ENCODE measurements at places on chromosomes 7 and 10.

- DNase-seq, result no peak
These were observed 1.6 kb downstream of the LRRD1 start for GRCh38 chr7:92177362-92177761.

DNA sequence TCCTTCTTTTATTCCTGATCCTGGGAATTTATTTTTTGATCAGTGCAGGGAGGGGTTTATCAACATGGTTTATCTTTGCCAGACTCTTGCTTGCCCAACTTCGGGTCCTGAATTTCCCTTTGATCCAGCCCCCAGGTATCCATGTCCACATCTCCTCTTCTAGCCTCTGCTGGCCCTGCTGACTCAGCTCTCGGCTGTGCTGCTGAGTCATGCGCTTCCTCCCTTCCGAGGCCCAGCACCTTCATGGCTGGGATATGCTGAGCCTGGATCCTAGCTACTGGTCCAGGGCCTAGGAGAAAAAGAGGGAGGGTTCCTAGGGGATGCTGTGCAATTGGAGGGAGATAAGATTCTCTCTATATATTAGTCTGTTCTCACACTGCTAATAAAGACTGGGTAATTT lies 380.7 kb upstream of the SHH start:
- DNase-seq, result no peak

DNA sequence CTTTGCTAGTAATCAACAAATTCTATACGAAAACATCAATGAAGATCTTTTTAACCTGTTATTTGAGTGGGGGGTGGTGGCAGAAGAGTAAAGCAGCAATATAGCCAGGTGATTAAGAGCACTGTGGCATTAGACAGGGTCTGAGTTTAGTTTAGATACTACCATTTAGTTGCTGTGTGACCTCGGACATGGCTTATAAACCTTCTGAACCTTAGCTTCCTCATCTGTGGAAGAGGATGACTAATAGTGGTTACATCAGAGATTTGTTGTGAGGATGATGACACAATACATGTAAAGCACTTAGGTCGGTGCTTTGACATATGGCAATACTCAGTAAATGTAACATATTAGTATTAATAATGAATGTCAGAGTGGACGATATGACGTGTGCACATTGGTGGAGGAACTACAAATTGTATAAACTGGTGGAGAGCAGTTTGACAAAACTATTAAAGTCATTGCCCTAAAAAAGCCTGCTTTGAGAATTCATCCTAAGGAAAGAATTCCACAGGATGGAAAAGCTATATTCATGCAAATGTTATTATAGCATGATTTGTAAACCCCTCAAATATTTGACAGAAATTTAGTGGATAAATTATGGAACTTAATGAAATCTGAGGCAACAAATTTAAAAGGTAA lies 24.3 kb downstream of the SPAG6 start:
- DNase-seq, result no peak

GRCh38 chr7:22639396-22639795 lies 87.6 kb upstream of the IL6 start:
- DNase-seq, result no peak

DNA sequence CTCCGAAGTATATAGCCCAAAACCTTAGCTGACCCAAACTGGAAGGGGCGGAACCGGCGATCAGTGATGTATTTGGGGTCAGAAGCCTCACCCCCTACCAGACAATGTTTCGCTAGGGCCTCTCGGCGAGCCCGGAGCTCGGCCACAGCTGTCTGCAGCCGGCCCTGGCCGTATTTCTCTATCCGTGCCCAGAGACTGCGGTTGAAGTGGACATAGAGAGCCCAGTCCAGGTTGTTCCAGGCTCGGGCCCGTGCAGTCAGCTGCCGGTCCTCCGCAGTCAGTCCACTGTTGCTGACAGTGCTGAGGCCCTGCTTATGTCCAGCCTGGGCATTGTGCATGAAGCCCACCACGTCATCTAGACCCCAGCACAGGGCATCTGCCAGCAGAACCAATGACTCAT lies 1.5 kb upstream of the TRAPPC14 start:
- DNase-seq, result no peak

DNA sequence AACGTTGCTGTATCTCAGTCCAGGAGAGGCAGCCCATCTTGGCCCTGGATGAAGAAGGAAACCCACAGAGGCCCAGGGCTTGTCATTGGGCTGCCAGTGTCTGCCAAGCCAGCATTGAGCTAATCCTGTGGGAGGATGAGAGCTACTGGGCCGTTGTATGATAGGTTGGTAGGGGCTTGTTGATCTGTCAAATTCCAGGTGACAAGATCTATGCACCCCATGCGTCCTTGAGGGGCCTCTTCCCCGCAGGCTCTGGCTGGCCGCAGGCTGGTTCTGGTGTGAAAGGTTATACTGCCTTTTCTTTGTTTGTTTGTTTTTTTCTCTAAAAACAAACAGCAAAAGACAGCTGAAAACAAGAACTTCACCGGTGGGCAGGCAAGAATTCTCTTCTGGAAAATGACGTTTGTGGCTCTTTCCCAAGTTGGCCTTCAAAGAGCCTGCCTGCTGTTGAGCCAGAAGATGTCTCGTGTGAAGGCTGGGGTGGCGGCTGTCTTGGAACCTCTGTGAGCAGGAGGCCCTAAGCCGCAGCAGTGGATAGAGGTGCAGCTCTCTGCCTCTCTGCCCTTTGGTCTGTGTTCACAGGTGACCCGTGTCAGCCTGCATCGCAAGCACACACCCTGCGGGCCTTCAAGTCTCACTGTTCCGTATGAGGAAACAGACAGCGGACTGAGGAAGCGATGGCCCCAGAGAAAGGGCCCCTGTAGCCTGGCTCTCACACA lies 23.3 kb downstream of the CYP17A1 start:
- DNase-seq, result no peak

DNA sequence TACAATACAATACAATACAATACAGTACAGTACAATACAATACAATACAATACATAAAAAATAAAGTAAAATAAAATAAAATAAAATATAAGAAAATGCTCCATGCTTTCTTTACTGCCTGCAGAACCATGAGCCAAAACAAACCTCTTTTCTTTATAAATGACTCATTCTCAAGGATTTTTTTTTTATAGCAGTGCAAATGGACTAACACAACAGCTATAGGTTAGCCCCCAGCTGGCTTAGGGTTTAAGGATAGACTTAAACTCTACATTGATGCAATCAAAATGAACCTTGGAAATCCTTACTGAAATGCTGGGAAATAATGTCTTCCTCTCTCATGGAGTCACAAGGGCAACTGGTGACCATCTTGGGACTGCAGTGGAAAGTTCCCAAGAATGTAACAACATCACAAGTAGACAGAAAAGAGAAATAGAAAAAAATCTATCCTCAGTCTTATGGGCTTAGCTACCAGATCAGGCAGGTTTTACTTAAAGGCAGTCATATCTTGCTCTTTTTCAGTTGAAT lies 348.9 kb downstream of the ARL4A start:
- no peak for DNase-seq

GRCh38 chr7:96479015-96479645 lies 157.2 kb upstream of the SLC25A13 start:
- no peak for DNase-seq

DNA sequence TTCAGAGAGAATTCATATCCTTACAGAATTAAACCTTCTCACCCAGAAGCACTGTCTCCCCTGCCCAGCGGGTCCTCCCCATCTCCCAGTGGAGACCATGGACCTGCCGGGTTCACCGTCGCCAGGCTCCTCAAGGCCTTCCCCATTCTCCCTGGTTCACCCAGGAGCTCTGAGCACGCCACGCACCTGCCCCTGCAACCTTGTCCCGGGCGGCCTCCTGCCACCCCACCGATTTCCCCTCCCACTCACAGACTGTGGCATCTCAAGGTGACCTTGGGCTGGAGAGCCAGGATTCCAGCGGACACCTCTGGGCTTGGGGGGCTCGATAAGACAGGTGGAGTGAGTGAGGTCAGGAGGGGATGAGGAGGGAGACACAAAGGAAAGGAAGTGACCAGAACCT lies 135.3 kb downstream of the PTPRN2 start:
- no peak for DNase-seq

GRCh38 chr10:124105594-124105993 lies 12.2 kb upstream of the CHST15 start:
- no peak for DNase-seq

- no peak for DNase-seq
These were observed 28.8 kb downstream of the WDR86 start for GRCh38 chr7:151381098-151381347.

DNA sequence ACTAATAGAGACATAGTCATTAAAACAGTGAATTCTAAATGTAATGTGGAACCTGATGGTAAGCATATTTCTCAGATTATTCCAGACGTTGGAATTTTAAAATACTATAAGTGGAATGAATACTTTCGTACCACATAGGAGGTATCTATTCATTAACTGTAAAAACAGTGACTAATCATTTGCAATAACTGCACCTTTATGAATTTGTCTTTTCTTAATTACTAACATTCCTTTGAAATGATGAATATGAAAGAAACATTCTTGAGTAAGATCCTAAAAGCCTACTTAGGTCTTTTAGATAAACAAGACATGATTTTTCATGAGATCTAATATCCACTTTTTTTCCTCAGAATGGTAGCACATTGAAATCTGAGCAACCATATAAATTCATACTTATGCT lies 549.0 kb upstream of the LRRN3 start:
- DNase-seq, result no peak

- no peak for DNase-seq
These were observed 226.1 kb downstream of the XPNPEP1 start for GRCh38 chr10:109696981-109697775.

DNA sequence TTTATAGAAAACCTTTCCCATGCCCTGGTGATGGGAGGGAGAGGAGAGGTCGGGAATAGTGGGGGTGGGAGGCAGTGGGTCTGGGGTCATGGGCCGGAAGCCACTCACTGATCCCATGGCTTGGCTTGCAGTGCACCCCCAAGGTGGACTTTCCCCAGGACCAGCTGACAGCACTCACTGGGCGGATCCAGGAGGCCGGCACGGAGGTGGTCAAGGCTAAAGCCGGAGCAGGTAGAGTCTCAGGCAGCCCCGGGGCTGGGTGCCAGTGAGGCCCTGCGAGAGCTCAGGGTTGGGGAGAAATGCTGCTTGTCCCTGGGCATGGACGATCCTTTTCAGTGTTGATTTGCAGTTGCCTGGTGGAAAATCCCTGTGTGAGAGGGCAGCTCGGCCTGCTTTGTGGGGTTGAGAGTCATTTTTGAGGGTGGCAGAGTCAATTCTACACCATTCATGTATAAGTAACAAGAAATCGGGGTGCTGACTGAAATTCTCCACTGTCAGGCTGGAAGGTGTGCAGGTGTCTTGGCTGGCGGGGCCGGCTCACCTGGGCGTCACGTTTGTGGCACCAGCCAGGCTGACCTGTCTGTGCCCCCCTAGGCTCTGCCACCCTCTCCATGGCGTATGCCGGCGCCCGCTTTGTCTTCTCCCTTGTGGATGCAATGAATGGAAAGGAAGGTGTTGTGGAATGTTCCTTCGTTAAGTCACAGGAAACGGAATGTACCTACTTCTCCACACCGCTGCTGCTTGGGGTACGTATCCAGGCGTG lies 16.5 kb downstream of the MDH2 start:
- DNase-seq, result no peak

DNA sequence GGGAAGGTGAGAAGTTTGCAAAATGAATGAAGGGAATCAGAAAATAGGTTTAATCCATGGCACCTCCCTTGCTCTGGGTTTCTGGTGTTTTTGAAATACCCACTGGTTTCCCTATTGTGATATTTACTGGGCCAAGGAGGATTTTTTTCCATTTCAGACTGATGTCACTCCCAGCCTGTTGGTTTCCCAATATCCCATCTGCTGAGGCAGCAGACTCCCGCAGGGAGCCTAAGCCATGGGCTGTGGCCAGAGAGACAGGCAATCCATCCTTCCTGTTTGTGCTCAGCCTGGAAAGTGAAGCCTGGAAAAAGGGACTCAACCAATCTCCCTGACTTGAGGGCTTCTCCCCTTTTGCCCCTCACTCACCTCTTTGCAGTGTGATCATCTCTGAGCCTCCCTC lies 22.8 kb downstream of the FAM107B start:
- DNase-seq, result no peak

DNA sequence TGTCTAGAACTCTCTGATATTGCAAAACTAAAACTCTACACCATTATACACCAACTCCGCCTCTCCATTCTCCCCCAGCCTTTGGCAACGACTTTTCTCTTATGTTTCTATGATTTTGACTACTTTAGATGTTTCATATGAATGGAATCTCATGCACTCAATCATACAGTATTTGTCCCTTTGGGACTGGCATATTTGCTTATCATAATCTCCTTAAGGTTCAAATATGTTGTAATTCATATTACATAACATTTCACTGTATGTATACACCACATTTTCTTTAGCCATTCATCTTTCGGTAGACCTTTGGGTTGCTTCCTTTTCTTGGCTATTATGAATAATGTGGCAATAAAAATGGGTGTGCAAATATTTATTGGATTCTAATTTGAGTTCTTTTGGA lies 164.4 kb downstream of the ARL4A start:
- no peak for DNase-seq

- peak; percentile 45 for DNase-seq
These were observed 1.2 kb downstream of the FGF8 start for GRCh38 chr10:101774589-101775272.

DNA sequence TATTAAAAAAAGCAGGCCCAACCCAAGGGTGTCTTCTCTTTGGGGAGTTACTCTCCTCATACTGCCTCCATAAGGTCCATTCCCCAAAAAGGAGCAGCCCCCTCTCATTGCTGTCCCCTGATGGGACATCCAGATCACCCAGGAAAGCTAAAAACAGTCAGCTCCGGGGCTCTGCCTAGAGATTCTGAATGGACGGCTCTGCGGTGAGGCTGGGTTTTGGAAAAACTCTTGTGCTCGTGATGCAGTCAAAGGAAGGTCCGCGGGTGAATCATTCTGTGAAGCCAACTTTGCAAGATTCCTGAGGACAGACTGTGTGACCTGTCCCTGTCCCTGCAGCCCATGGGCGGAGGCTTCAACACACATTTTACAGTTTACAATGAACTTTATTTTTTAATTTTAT lies 351.5 kb downstream of the TYW1 start:
- DNase-seq, result no peak

- no peak for DNase-seq
These were observed 1.2 kb upstream of the SLC13A4 start for GRCh38 chr7:135729230-135729629.

- DNase-seq, result no peak
These were observed 398.4 kb downstream of the DGKB start for GRCh38 chr7:14504134-14504533.

DNA sequence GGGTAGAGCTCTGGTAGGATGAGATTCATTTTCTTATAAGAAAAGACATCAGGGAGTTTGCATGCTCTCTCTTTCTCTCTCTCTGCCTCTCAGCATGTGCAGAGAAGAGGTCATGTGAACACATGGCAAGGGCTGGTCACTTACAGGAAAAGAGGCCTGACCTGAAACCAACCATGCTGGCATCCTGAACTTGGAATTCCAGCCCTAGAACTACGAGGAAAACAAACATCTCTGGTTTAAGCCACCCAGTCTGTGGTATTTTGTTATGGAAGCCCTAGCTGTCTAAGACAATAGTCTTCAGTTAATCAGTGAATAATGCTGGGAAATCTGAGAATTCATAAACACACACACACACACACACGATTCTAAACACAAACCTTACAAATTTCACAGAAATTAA lies 1104.2 kb upstream of the LRRN3 start:
- no peak for DNase-seq
